ENCODE measurements at places on chromosomes 3 and 15.

- no peak for DNase-seq
Measured at GRCh38 chr3:197734667-197735318, 1.9 kb downstream of the RUBCN start.

GRCh38 chr3:119279101-119279554, 15.1 kb upstream of the ARHGAP31 start:
- DNase-seq: no peak

DNA sequence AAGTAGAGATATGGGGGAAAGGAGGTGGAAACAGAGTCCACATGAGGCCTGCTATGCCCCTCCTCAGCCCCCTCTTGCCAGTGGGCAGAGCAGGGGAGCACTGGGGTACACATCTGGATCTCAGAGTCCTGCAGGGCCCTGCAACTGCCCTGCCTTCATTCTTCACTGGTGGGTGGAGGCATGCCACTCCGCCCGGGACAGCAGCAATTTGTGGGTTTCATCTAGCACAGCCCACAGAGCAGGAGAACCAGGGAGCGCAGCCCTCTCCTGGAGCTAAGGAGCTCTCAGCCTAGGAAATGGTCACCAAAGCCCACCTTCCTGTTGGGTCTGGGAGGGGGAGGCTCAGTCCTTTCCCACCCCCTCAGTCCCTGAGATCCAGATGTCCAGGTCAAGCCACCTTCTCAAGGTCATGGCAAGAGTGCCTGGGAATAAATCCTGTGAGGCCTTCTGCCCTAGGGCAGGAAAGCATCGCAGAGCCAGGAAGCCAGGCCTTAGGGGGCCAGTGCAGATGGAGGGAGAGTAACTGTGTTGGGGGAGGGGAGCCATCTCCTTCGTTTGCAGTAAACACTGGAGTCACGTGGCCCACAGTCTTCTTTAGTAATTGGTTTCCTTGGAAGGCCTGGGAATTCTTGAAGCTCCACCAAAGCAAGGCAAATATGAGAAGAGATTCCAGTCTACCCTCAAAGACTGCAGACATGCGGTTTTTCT, 31.0 kb downstream of the ANP32A start:
- DNase-seq: no peak

DNA sequence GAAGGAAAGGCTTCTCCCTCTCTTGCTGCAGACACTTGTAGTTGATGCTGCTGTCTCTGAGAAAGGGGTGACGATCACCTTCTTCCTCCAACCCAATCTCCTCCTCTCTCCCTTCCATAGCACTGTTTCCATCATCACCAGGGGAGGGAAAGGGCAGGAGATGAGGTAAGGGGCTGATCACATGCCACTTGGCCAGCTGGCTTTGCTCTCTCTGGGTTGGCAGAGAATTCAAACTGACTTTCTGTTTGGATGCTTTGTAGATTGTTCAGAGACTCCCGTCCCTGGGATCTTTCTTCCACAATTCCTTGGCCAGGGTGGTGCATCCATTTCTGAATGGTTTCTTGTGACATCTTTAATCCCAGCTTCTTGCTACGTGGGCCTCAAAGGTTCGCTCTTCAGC, 43.2 kb upstream of the ZNF148 start:
- no peak for DNase-seq

DNA sequence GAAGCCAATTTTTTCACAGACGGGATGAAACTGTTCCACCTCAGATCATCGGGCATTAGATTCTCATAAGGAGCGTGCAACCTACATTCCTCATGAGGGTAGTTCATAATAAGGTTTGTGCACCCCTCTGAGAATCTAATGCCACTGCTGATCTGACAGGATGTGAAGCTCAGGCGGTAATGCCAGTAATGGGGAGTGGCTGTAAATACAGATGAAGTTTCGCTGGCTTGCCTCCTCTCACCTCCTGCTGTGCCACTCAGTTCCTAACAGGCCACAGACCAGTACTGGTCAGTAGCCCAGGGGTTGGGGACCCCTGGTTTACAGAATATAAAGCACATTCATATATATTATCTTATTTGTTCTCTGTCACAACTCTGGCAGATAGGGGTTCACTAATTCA, 2.1 kb upstream of the LIMD1 start:
- DNase-seq: no peak

DNA sequence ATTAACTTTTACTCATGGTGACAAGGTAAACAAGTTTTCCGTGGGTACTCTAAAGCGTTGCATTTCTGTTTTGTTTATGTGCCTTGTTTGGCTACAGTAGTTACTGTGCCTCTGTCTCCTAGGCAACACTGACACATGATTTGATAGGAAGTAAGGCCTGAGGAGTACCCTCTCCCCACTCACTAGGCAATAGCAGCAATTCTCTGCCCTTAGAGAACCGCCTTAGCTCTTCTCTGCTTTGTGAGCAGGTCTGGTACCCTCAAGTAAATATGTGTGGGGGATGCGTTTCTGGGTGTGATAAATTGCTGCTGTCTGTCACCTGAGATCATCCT, at the start of gene IL5RA:
Gene IL5RA, minus strand, starts transcription at position 76 of the 332 bp plus-strand sequence. CDS start 5,390 bp downstream, outside the sequence.
- DNase-seq: no peak

Data from activated T-cell treated with anti-CD3 and anti-CD28 coated beads for 4 hours (primary cell).